ENCODE measurements at places on chromosomes 7 and 10.

- DNase-seq, result peak; percentile 28
Observed at GRCh38 chr7:76142861-76143260, 58.8 kb upstream of the SRRM3 start.

DNA sequence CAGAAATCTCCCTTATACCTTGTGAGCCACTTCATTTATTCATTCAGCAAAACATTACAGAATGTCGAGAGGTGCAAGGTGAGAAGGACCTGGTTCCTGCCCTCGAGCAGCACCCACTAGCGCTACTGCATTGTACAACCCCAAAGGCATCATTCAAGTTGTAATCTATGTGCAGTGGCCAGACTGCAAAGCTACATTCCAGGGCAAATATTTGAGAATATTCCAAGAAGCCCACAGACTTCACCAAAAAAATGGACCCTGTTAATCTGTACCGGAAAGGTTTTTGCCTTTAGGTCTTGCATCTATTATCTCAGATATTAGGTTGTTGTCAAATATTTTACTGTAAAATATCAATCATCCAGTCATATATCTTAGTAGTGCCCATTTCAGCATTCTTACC, 295.4 kb upstream of the FZD1 start:
- no peak for DNase-seq

GRCh38 chr7:30562909-30563308, 31.8 kb upstream of the GARS1 start:
- no peak for DNase-seq

GRCh38 chr7:134645478-134645877, 1.2 kb upstream of the BPGM start:
- no peak for DNase-seq

DNA sequence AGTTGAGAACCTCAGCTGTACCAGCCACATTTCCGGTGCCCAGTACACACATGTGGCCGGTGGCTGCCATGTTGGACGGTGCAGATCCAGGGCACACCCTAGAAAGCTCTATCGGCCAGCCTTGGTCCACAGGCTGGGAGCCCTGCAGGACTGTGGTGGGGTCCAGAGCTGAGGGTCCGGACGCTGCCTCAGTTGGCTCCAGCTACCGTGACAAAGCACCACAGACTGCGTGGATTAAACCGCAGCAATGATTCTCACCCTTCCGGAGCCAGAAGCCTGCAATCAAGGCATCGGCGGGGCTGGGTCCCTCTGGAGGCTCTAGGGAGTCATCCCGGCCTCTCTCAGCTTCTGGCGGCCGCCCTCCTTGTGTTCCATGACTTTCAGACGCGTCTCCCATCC, 50.1 kb downstream of the PDGFA start:
- DNase-seq, result no peak

GRCh38 chr10:106913348-106913747, 251.2 kb downstream of the SORCS1 start:
- DNase-seq, result no peak

DNA sequence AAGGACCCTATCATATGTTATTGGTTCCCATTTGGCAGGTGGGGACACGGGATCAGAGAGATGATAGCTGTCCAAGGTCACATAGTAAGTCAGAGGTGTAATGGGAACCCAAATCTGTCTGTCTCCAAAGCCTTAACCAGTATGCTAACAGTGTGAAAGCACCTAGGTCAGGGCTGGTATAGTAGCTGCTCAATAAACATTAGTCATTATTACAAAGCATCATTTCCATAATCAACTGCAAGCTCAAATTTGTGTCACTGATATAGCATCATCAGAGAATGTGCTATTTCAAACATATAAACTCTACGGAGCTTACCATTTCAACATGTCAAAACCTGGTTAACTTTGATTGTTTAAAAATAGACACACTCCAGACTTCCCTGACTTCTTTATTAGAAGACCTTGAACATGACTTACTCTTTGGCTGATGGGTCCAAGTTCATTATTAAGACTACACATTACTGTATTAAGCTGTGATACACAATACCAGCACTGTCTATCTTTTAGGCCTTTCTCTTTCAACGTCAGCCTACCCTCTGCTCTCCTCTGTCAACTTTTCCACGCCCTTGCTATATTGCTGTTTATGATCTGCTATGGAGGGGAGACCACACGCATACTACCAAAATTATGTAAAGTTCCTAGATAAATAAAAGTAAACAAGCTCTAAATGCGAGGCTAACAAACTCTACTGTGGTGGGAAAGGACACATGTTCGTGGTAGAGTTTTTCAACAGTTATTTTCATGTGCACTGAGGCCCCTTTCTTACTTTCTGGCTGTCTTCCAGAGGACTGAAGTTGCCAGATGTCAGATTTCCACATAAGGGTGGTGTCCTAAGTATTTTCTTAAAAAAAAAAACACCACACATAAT, 33.6 kb downstream of the DNMBP start:
- no peak for DNase-seq

- DNase-seq, result no peak
Observed at GRCh38 chr7:18016547-18017444, 10.8 kb downstream of the PRPS1L1 start.

GRCh38 chr10:79346012-79346340, 1.3 kb upstream of the PPIF start:
- no peak for DNase-seq

GRCh38 chr10:11209830-11210181, 192.1 kb downstream of the CELF2 start:
- no peak for DNase-seq

DNA sequence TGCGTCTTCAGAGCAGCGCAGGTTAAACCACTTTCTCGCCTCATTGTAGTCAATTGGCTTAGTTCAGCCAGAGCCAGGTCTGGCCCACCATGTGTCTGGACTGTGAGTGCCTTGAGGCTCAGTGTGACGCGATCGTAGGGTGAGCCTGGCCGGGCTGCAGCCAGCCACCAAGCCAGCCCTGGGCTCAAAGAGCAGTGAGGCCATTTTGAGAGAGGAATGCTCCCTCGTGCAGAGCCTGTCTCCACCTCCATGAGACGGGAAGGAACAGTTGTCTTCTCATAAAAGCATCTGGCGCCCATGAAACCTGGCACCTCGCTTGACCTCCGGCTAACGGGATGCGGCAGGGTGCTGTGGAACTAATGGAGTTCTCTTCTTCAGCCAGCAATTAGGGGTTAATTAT, 34.5 kb downstream of the LHPP start:
- DNase-seq, result no peak

- peak; percentile 76 for DNase-seq
Observed at GRCh38 chr10:89414146-89414878, at the start of gene IFIT5. TSS of gene IFIT5 (plus strand) at chr10:89414568. CDS start at chr10:89414799, 231 bp downstream.

DNA sequence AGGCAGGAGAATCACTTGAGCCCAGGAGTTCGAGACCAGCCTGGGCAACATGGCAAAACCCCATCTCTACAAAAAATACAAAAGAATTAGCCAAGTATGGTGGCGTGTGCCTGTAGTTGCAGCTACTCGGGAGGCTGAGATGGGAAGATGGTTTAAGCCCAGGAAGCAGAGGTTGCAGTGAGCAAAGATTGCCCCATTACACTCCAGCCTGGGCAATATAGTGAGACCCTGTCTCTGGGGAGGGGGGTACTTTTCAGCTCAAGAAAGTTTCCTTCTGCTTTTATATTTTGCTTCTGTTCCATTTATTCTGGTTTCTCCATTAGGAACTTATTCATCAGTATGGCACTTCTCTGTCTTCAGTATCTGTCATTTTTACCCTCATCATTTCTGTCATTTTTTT, 48.6 kb downstream of the COA1 start:
- DNase-seq, result no peak

DNA sequence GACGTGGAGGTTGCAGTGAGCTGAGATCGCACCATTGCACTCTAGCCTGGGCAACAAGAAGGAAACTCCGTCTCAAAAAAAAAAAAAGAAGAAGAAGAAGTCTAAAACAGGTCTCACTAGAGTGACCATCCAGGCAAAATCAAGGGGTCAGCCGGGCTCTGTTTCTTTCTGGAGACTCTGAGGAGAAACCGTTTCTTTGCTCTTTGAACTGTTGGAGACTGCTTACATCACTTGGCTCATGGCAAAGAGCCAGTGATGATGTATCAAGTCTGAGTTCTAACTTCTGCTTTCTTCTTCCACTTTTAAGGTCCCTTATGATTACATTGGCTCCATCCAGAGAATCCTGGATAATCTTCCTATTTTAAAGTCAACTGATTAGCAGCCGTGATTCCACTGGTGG, 306.8 kb downstream of the WDR11 start:
- DNase-seq, result no peak

DNA sequence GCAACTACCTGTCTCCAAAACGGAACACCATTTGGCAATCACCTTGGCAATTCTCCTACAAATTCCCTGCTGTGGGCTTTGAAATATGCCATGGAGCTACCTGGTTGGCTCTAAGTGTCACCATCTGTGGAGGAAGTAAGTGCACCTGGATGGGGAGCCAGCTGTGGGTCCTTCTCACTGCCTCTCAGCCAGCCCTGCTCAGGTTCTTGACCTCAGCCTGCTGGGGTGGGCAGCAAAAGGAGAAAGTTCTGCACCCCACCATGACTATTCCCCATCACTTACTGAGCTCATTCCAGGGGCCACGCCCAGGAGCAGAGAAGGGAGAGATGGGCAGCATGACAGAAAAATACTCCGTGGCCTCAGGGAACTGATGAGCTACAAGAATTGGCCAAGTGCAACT, 158.7 kb downstream of the TNS3 start:
- no peak for DNase-seq

DNA sequence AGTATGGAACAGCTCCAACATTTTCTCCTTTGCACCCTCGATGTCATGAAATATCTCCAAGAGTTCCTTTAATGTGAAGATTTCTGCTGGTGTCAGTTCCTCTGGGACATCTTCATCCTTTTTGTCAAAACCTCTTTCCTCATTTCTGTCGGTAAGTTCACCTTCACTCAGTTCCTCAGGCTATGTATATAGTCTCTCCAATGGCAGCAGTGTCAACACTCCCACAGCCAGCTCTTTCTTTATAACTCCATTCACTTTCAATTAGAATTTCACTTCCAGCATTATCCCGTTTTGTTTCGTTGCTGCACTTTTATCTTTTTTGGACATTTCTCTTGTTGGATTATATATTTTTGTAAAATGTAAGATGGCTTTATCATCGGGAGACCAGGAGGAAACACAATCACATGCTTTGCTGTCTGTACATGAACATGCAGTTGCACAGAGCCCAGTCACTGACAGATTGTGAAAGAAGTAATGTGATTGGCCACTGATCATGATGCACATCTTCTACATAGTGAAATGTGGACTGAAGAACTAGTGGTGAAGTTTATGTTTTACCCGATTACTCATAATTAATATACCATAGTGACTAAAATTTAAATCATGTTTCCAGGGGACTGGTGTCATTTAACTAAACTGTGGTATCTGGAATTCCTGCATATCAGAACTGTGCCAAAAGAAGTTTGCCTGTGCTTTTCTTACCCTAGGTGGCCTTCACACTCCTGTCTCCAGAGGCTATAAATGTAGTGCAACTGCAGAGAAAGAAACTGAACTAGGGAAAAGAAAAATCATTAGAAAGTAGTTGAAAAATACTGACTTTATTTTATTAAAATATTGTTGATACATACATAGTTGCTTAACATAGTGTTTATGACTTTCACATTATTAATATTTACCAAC, 289.6 kb downstream of the PPP1R3A start:
- no peak for DNase-seq

- no peak for DNase-seq
Observed at GRCh38 chr10:113765910-113766309, 14.4 kb downstream of the PLEKHS1 start.

- no peak for DNase-seq
Observed at GRCh38 chr10:75788394-75789205, 357.2 kb downstream of the LRMDA start.

DNA sequence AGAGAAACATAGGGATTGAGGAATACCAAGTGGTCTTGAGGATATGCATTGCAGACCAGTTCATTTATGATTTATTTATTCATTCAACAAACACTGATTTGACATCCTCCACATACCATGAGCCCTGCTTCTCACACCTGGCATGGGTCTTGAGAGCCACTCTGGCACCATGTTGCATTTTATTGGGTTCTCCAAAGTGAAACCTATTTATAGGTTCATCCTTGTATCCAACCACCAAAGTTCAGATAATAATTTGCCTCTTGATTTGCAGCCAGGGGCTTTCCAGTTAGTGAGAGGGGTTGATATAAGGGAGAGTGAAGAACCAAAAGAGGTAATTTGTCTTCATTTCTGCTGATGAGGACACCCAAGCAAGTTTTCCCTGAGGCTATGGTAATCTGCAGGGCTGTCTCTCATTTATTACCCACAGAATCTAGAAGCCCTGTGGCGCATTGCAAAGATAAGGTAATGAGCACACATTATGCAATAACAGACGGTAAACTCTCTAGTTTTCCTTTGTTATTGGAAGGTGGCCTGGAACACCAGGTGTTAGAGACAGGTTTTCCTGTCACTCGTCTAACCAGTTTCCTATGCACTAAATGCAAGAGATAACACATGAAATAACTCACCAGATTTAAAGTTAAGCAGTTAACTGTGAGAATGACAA, 28.8 kb upstream of the ICA1 start:
- DNase-seq, result no peak

GRCh38 chr10:34494012-34494411, 321.1 kb downstream of the PARD3 start:
- no peak for DNase-seq

DNA sequence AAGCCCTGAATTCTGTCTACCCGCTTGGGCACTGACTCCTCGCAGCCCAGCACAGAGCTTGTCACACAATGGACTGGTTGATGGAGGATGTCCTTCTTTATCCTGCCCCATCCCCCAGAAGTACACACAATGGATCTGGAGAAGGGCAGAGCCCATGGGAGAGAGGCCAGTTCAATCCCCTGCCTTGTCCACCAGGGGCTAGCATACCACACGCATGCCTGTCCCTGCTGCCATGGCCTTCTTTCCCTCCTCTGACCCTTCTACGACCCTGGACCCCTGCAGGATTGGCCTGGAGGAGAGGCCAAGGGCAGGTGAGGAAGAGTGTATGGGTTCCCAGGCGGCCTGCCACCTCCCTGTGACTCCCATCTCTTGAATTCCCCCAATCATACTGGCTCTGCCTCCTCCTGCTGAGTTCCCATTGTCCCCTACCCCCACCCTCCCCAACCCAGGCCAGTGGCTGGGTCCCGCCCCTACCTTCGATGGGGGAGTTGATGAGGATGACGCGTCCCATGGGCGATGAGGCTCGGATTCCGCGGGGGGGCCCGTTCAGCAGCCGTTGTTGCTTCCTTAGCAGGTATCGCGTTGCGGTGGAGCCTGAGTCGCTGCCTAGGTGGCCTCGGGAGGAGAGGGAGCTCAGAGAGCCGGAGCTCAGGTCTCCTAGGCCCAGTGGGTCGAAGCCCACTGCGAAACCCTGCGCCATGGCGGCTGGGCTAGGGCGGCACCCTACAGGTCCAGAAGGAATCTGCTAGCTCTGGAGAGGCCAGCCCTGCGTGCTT, 1.2 kb downstream of the PDZD7 start:
- no peak for DNase-seq

GRCh38 chr10:1628757-1629156, 108.6 kb downstream of the ADARB2 start:
- no peak for DNase-seq

- DNase-seq, result no peak
Observed at GRCh38 chr7:38373155-38373554, 99.7 kb upstream of the TARP start.

- DNase-seq, result no peak
Observed at GRCh38 chr7:2621948-2622640, 9.7 kb upstream of the TTYH3 start.

- DNase-seq, result no peak
Observed at GRCh38 chr7:66236713-66237303, 31.7 kb downstream of the TPST1 start.

GRCh38 chr10:76286536-76286935, 855.1 kb downstream of the LRMDA start:
- DNase-seq, result no peak
